ENCODE measurements at places on chromosomes 1 and 21.

DNA sequence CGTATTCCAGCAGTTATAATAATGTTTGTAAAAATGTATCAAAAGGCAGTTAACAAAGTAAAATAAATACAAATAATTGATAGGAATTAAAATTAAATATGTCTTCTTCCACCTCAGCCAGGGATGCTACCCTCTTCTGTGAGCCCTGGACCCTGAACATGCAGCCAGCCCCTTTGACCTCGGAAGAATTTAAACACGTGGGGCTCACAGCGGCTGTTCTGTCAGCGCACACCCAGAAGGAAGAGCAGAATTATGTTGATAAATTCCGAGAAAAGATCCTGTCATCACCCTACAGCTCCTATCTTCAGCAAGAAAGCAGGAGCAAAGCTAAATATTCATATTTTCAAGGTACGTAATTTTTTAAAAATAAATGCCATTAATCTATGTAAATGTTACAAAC is 26.5 kb downstream of the UTS2 start:
- DNase-seq = no peak

GRCh38 chr1:53574621-53575020 is 115.4 kb downstream of the DMRTB1 start:
- no peak for DNase-seq

- DNase-seq = no peak
Observed at GRCh38 chr1:23575226-23575810, 16.0 kb upstream of the ID3 start.

DNA sequence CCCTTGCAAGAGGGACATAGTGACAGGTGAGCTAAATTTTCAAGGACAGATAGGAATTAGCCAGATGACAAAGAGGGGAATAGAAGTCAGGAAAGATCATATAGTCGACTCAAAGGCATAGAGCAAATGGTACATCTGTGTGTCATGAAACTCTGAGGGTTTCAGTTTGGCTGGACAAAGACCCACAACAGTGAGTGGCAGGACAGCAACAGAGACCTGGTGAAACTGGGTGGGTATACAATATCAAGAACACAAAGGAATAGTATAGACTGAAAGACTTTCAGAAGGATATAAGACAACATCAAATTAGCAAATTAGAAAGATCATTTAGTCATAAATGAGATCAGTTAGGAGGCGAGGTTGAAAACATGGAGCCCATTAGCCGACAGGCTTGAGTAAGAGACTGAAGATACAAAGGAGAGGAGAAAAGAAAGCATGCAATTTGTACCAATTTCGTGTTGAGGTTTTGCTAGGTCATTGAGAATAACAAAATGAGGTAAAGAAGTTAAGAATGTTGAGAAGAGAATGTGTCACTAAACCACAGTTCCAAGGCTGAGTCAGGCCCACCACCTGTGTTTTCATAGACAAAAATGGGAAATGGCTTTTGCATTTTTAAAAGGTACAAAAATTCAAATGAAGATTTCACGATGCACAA is 213.8 kb downstream of the HHIPL2 start:
- DNase-seq = no peak

- no peak for DNase-seq
Observed at GRCh38 chr1:18158714-18159113, 51.1 kb downstream of the IGSF21 start.

DNA sequence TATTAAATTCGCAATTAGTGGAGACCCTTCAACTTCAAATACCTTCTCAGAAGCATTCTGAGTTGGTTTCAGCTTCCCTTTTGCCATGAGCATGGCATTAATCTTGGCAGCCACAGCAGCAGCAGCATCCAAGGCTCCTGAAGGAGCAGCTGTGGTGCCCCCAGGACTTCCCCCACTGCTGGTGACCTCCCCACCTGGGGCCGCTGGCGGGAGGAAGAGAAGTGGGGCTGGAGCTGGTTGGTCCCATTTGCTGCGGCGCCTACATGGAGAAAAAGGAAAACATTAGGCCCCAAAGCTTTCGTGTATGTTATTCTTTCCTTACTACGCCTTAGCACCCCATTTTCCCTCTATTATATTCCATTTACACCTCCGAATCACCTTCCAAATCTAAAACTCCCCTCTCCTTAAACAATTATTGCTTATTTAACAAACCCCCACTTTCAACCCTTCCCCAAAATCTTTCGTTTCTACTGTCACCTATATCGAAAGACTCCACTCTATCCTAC is 569 bp downstream of the KHDC4 start:
- no peak for DNase-seq

DNA sequence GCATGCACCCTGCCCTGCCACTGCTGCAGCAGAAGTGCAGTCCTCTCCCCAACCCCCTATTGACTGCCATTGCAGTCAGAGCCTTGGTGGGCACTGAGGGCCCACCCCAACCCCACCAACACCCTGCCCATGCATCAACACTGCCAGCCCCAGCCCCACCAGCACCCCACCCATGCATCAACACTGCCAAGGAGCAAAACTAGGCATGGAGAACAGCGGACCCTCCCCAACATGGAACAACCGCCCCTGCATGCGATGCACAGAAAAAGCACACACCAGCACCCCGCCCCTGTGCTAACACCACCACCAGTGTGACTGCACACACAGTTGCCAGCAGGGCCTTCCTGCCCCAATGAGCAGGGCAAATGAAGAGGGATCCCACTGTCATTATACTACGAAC is 57.1 kb downstream of the CTH start:
- no peak for DNase-seq

DNA sequence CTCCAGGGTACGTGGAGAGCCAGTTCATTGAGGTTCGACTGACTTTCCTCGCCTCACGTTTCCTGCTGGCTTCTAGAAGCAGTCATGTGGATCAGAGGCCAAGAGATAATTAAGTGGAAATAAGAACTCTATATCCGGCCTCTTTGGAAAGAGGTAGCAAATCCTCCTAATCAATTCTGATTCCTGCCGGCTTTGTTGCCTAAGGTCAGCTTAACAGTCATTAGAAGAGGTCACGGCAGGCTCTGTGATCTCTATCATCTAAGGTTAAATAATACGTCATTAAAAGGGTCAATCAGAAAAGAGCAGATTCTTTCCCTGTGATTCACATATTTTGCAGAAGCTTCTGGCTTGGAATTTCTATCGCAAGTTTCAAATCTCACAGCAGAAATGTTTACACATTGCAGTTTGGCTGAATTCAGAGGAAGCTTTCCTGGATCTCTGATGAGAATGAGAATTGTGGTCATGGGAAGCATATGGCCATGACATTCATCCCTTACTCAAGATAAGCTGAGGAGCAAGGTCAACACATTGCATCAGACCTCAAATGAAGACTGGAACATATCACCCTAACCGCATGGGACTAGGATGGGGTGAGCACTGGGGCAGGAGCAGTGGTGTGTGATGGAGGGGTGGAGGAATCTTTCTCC is 189.4 kb downstream of the PBX1 start:
- DNase-seq = no peak

DNA sequence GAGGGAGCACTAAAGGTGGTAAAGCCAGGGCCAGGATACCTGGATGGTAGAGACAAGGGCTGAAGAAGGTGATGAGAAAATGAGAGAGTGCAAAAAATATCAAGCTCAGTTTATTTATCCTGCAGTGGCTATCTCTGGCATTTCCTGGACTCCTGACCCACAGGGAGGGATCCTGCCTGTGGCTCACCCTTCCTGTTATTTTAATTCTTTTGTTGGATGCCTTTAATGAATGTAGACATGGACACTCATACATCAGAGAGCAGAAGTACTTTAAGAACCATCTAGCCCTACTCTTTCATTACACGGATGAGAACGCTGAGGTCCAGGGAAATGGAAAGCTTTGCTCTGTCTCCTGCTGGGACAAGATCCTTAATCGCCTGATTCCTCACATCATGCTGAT is 20.6 kb downstream of the JUN start:
- DNase-seq = no peak

DNA sequence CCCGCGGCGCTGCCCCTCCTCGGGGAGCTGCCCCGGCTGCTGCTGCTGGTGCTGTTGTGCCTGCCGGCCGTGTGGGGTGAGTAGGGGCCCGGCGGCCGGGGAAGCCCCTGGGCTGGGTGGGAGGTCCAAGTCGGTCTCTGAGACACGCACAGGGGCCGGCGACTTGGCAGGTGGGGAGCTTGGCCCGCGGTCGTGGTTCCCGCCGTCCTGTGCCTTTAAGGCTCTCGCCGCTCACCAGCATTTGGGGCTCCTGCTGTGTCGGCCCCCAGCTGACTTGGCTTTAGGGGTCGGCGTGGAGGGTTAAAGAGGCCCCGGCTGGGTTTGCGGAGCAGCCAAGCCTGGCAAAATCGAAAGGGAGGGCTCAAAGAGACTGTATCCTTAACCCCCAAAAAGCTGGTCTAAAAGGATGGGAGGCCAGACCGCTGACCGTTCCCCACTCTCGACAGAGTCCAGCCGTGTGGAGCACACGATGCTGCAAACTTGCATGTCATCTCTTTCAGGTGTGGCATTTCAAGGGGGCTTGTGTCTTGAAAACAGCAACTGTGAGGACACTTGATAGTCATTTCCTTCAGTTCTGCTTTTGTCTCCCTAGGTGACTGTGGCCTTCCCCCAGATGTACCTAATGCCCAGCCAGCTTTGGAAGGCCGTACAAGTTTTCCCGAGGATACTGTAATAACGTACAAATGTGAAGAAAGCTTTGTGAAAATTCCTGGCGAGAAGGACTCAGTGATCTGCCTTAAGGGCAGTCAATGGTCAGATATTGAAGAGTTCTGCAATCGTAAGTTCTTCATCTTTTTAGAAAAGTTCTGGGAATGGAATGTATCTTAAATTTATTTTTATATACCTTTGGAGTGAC is 540 bp downstream of the CD55 start:
- no peak for DNase-seq

- no peak for DNase-seq
Observed at GRCh38 chr21:38380481-38381137, 117.7 kb downstream of the ERG start.

- DNase-seq = no peak
Observed at GRCh38 chr1:11620405-11620804, 33.8 kb downstream of the FBXO2 start.

DNA sequence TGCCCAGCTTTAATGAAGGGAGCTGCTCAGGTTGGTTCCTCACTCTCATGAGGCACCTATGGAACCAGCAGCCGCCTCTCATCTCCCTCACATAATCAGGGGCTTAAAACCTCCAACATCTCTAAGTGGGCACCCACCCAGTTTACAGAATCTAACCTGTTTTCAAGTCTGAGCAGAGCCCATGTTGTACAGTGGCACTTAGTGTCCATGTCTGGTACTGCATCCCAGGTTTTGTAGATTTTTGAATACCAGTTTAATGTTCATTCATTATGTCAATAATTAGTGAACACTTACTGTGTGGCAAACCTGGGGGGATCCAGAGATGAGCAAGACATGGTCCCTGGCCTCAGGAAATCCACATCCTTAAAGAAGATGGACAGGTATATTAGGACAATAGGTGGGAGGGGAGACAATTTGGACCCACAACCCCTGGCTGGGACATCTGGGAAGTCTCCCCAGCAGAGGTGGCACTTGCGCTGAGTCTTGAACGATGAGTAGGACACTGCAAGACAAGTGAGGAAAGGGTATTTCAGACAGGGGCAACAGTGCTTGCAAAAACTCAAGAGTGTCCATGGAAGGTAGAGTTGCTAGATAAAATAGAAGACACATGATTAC is 83.3 kb downstream of the LACTBL1 start:
- DNase-seq = peak; percentile 60

DNA sequence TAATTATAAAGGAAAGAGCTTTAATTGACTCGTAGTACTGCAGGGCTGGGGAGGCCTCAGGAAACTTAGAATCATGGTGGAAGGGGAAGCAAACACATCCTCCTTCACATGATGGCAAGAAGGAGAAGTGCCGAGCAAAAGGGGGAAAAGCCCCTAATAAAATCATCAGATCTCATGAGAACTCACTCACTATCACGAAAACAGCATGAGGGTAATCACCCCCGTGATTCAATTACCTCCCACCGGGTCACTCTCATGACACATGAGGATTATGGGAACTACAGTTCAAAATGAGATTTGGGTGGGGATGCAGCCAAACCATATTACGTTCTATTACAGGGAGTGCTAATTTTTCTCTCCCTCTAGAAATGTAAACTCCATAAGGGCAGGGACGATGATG is 14.2 kb upstream of the MRPS14 start:
- DNase-seq = no peak

- DNase-seq = no peak
Observed at GRCh38 chr1:109114342-109114674, 393 bp downstream of the ELAPOR1 start.

- no peak for DNase-seq
Observed at GRCh38 chr1:83760226-83761021, 238.5 kb downstream of the TTLL7 start.

GRCh38 chr1:12016182-12016581 is 3.1 kb upstream of the MIIP start:
- no peak for DNase-seq

DNA sequence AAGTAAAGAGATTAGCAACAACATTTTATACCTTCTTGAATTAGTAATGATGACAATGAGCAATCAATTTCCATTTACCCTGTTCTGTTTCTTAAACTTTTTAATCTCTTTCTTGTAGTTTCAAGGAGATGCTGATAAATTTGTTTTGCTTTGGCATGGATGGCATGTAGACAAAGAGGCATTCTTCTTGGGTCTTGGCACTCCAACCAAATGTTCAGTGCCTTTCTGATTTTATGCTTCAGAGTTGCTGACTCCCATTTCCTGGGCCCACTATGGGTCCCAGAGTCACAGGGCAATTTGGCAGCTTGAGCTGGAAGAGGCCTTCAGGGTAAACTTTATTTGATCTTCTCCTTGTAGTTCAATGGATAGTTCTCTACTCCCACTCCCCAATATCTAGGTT is 42.1 kb upstream of the OSBPL9 start:
- no peak for DNase-seq

DNA sequence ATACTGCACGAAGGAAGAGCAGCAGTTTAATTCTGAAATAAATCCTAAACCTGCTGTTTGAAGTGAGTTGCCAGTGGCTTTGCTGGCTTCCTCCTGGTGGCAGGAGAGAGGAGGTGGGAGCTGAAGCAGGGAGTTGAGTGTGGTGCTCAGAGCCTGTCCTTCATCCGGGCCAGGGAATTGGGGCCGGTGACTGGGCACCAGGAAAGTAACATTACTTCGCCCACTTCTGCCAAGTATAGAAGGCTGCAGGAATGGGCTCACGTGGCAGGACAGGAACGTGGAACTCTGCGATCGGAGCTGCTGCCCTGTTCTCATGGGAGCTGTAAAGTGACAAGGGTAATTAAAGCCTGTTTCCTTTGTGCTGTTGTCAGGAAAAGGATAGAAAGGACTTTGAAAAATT is 8.7 kb downstream of the TOR3A start:
- DNase-seq = no peak

DNA sequence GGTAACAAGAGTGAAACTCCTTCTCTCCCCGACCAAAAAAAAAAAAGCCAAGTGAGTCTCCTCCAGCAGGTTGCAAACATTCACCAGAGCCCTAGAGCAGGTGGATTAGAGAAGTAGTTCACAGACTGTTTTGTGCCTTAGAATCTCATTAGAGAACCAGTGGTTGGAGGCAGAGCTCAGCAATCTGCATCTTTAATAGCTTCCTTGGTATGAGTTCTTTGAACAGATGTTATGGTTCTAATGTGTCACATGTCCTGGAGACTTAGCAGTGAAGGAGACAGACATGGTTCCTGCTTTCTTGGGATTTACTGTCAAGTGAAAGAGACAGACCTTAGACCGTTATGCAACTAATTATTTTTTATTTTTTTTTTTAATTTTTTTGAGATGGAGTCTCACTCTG is 26.8 kb downstream of the SESN2 start:
- no peak for DNase-seq

All from HEK293T (cell line).